ENCODE measurements at places on chromosomes 13 and 19.

GRCh38 chr13:73140801-73141200 lies 82.0 kb downstream of the KLF5 start:
- no peak for DNase-seq

DNA sequence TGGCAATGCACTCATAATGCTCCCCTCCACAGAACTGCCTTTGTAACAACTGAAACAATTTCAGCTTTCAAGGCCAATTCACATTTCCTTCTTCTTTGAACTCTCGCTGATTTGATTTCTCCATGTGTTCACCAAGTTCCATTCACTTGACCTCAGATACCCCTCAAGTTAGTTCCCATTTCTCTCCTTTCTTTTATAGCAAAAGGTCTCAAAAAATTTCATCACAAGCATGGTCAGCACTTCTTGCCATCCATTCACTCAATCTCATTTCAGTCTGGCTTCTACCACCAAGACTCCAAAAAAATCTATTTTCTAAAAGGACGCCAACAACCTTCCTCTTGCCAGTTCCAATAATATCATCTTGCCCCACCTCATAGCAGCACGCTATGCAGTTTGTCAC lies 135.7 kb downstream of the DIAPH3 start:
- DNase-seq, result no peak

GRCh38 chr19:33879818-33880575 lies 83.3 kb downstream of the KCTD15 start:
- DNase-seq, result no peak

GRCh38 chr13:21365574-21365973 lies 93.5 kb downstream of the ZDHHC20 start:
- no peak for DNase-seq

DNA sequence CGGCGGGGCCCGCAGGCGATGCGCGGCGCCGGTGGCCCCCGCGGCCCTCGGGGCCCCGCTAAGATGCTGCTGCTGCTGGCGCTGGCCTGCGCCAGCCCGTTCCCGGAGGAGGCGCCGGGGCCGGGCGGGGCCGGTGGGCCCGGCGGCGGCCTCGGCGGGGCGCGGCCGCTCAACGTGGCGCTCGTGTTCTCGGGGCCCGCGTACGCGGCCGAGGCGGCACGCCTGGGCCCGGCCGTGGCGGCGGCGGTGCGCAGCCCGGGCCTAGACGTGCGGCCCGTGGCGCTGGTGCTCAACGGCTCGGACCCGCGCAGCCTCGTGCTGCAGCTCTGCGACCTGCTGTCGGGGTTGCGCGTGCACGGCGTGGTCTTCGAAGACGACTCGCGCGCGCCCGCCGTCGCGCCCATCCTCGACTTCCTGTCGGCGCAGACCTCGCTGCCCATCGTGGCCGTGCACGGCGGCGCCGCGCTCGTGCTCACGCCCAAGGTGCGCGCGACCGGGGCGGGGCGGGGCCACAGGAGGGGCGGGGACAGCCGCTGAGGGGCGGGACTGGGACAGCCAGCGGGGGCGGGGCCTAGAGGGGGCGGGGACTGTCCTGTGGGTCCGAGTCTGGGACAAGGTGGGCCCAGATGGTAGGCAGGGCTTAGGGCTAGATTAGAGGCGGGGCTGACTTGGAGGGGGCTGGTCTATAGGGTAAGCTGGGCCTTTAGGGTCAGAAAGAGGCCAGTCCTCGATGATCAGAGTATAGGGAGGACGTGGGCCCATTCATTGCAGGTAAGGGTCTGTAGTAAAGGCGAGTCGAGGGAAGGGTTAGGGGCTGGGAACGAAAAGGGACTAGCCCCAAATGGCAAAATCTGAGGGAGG lies 5.1 kb downstream of the GRIN2D start:
- DNase-seq, result no peak

- no peak for DNase-seq
Observed at GRCh38 chr19:43763473-43763939, 8.7 kb upstream of the SMG9 start.

DNA sequence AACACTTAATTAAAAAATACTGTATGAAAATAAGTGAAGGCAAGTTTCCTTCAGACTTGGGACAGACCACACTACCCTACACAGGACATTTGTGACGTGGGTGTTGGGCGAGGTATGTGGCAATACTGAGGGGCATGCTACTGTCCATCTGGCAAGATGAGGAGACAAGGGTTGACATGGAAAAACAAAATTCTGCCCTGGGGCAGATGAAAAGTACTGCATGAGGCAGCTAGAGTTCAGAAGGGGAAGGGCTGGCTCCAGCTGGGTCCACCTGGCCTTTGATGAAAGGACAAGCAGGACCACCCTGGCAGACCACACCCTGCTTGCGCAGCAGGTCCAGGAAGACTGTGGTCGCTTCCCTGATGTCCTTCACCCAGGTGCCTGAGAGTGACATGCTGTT lies 43.2 kb downstream of the LATS2 start:
- no peak for DNase-seq

DNA sequence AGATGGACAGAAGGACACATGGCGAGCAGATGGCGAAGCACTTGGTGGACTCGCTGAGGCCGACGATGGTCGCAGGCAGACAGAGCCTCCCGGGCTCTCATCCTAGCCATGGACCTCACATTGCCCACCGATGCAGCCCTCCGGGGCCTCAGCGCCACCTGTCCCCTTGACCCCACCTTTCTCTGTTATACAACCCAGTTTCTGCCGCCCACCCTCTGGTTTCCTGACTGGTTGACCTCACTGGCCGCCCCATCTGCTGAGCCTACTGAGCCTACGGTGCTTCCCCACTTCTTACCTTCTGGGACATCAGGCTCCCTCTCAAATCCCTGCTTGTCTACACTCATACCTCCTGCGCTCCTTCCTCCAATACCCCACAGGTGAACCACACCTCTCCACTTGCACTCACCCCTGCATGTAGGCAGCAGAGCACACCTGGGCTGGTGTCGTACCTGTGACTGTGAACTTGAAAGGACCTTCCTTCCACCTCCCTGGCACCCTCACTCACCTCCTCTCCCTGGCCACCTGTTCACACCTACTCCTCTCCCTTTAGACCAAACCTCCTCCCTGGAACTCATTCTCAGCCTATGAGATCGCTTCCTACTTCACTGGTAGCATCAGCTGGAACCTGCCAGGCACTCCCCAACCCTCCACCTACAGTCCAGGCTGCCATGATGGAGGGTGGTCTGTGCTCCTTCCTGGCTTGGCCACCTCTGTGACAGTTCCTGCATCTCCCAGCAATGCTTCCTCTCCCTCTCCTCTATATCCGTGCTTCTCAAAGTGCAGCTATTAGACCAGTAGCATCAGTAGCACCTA lies 36.1 kb downstream of the HPN start:
- no peak for DNase-seq

GRCh38 chr19:43425567-43426392 lies 11.1 kb downstream of the TEX101 start:
- no peak for DNase-seq
